Aorta (tissue), 5 donors: ENCODE measurements at places on chromosomes 5 and 9. TPM values are rescaled to one million over a fixed set of nuclear protein-coding genes. Genes with fewer than 3 reads are reported as not detected.

The NTNG2 gene
- 1.8 TPM for total RNA-seq

DNA sequence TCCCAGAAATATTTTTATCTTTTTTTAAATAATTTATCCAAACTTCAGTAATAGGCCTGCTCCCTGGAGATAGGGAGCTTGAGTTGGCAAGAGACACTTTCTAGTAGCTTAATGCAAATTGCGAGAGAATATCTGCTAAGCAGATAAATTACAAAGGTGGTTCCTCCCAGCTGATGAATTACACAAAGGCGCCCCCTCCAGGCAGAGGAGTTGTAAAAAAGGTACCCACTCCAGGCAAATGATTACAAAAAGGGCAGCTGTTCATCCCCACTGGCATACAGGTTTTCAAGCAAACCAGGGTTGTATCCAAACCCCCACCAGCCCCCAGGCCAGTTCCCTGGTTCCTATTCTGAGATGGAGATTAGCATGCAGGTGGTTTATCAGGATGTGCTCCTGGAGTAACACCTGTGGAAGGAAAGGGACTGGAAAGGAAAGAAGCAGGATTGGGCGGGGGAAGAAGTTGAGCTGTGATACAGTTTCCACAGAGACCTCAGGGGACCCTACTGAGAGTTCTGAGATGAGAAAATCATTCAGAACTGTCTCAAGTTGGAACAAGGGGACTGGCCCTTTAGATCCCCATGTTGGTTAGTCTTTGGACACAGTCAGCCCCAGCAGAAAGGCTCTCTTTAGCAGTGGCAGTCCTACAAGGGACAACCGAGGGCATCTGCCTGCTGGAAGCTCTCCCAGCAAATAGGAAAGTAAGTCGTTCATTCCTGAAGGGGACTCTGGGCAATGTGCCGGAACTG lies 25.5 kb downstream of the ESM1 start:
- DNase-seq: no peak
- no peaks in the 10 kb centered on the region for H3K36me3 ChIP-seq
- H3K4me1 ChIP-seq: no peaks in the 10 kb centered on the region
- no peaks in the 10 kb centered on the region for H3K27me3 ChIP-seq
- no peak overlapping the region for H3K27ac ChIP-seq

DNA sequence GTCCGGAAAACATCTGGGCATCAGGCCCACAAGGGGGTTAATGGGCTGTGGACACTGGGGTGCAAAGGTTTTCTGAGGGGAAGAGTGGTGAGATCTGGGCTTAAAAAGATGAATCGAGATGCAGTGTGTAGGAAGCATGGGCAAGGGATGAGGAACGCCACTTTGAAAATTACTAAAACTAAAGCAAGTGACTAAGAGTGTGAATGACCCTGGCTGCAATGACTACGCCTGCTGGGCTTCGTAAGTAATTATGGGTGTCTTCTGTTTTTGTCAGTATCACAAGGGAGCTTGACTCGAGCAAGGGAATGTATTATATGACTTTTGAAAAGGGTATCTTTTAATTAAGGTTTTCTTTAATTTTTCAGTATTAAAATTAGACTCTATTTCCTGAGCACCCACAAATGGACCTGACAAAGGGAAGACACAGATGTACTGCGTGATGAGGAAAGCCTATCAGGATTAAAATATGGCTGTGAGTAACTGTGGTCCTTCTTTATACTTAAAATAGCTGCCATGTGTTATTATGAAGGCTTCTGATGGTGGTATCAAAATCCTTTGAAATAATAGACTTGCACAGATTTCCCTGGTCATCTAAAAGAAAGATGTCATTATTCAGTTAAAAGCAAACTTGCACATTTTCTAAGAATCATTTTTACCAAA lies 4.2 kb downstream of the CTXN3 start:
- no peaks in the 10 kb centered on the region for H3K4me1 ChIP-seq
- no peak overlapping the region for H3K4me3 ChIP-seq
- no peaks in the 10 kb centered on the region for H3K36me3 ChIP-seq
- no peak overlapping the region for H3K27ac ChIP-seq

GRCh38 chr5:87411973-87412629 lies 629 bp downstream of the CCNH start:
- H3K27me3 ChIP-seq: no peaks in the 10 kb centered on the region
- H3K4me1 ChIP-seq: peaks cover 1% of the 10 kb centered on the region
- peak overlapping the region; percentile 98 for H3K27ac ChIP-seq
- peak overlapping the region; percentile 58 for H3K4me3 ChIP-seq

DNA sequence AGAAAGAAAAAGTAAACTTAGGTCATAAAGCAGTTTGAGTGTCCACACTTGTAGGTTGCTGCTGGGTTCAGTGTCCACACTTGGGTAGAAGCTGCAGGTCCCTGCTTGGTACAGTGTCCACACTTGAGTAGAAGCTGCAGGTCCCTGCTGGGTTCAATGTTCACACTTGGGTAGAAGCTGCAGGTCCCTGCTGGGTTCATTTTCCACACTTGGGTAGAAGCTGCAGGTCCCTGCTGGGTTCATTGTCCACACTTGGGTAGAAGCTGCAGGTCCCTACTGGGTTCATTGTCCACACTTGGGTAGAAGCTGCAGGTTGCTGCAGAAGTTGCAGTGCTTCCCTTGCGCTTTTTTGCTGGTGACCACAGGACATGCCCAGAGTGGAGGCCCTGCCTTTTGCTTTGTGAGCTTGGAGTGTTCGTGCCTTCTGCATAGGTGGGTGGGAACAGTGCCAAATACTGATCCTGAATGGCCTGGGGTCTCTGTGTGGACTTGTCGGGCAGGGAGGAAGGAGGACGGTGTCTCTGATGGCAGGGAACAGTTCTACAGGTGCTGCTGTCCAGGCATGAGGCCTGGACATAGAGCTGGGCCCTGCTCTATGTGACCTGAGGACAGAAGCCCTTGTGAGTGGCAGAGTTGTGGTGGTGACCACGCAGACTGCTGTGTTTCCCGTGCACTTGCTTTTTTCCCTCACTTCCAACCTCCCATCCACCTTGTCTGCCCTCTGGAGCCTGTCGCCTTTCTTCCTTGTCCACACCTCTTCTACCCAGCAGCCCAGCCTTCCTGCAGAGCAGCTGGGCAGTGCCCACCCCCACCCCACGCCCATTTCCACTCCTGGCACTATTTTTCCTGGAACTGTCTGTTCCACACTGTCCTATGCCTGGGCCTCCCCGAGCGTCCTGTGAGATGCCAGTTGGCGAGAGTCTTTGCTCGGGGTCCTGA lies 120.8 kb downstream of the EHMT1 start:
- no peak overlapping the region for H3K27ac ChIP-seq
- no peak for DNase-seq

The GPR21 gene
- total RNA-seq: 13.9 TPM

DNA sequence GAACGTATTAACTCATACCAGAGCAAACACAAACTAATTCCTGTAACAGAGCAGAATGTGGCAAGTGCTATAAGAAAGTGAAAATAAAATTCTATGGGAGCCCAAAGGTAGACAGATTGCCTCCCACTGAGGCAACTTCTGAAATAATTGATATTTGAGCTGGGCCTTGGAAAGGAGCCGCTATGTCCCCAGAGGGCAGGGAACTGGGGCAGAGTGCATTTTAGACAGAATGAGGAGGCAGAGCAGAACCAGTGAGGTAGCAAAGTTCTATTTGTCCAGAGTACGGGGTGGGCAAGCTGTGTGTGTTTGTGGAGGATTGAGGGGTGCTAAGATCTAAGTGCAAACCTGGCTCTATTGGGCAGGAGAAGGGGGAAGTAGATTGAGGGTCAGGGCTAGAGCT lies 19.8 kb downstream of the CDO1 start:
- H3K27ac ChIP-seq: no peak overlapping the region
- DNase-seq: no peak
- H3K36me3 ChIP-seq: no peaks in the 10 kb centered on the region
- H3K4me1 ChIP-seq: no peaks in the 10 kb centered on the region

- H3K36me3 ChIP-seq: no peaks in the 10 kb centered on the region
- no peaks in the 10 kb centered on the region for H3K27me3 ChIP-seq
- H3K4me1 ChIP-seq: no peaks in the 10 kb centered on the region
- H3K27ac ChIP-seq: no peak overlapping the region
- no peak overlapping the region for H3K4me3 ChIP-seq
- no peak for DNase-seq
Observed at GRCh38 chr9:93186215-93186945, 2.4 kb downstream of the WNK2 start.

- no peak for DNase-seq
- no peaks in the 10 kb centered on the region for H3K36me3 ChIP-seq
- no peaks in the 10 kb centered on the region for H3K27me3 ChIP-seq
- no peak overlapping the region for H3K4me3 ChIP-seq
Observed at GRCh38 chr9:12813533-12813932, 38.7 kb downstream of the LURAP1L start.

DNA sequence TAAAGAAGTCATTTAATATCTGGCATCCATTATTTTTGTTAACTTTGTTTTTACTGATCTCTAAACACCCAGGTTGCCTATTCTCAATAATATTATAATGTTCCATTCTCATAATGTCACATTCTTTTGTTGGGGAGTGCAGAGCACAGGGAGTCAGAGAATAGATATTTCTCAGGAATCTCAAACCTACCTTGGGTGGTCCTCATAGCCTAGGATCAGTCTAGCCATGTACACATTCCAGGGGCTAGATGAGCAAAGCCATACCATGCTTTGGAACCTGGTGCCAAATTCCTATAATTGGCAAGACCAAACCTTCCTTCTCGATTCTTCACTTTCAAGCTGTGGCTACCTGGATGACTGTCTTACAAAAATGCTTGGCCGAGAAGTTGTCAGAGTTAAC lies 1124.7 kb upstream of the WWC1 start:
- DNase-seq: no peak
- H3K27me3 ChIP-seq: no peaks in the 10 kb centered on the region
- H3K4me1 ChIP-seq: no peaks in the 10 kb centered on the region

The PCDHA2 gene
- 0.13 TPM for total RNA-seq

GRCh38 chr9:22060831-22061383 lies 51.8 kb upstream of the CDKN2B start:
- DNase-seq: no peak
- no peaks in the 10 kb centered on the region for H3K36me3 ChIP-seq
- no peaks in the 10 kb centered on the region for H3K27me3 ChIP-seq
- no peak overlapping the region for H3K4me3 ChIP-seq
- no peak overlapping the region for H3K27ac ChIP-seq
- no peaks in the 10 kb centered on the region for H3K4me1 ChIP-seq

The SCGB3A2 gene
- total RNA-seq: not detected

GRCh38 chr5:143205386-143205785 lies 198.1 kb downstream of the NR3C1 start:
- H3K36me3 ChIP-seq: no peaks in the 10 kb centered on the region
- peaks cover 3% of the 10 kb centered on the region for H3K4me1 ChIP-seq
- no peak for DNase-seq
- H3K27me3 ChIP-seq: no peaks in the 10 kb centered on the region

The ADAMTS19 gene
- total RNA-seq: 0.42 TPM

GRCh38 chr5:141947316-141947715 lies 10.7 kb downstream of the PCDH12 start:
- H3K27me3 ChIP-seq: no peaks in the 10 kb centered on the region
- H3K4me1 ChIP-seq: no peaks in the 10 kb centered on the region
- DNase-seq: no peak
- no peak overlapping the region for H3K27ac ChIP-seq
- H3K36me3 ChIP-seq: no peaks in the 10 kb centered on the region
- H3K4me3 ChIP-seq: no peak overlapping the region

The ST8SIA4 gene
- 19.7 TPM for total RNA-seq

- no peaks in the 10 kb centered on the region for H3K36me3 ChIP-seq
- H3K27ac ChIP-seq: no peak overlapping the region
- H3K4me3 ChIP-seq: no peak overlapping the region
- H3K27me3 ChIP-seq: no peaks in the 10 kb centered on the region
- no peak for DNase-seq
Observed at GRCh38 chr5:67038817-67039603, 157.6 kb downstream of the CD180 start.

- H3K36me3 ChIP-seq: no peaks in the 10 kb centered on the region
- no peak overlapping the region for H3K4me3 ChIP-seq
- H3K27me3 ChIP-seq: no peaks in the 10 kb centered on the region
Observed at GRCh38 chr9:85428230-85428629, 313.5 kb downstream of the AGTPBP1 start.

GRCh38 chr5:172782169-172783039 lies 11.4 kb upstream of the DUSP1 start:
- no peaks in the 10 kb centered on the region for H3K27me3 ChIP-seq
- no peak overlapping the region for H3K4me3 ChIP-seq
- no peaks in the 10 kb centered on the region for H3K36me3 ChIP-seq

DNA sequence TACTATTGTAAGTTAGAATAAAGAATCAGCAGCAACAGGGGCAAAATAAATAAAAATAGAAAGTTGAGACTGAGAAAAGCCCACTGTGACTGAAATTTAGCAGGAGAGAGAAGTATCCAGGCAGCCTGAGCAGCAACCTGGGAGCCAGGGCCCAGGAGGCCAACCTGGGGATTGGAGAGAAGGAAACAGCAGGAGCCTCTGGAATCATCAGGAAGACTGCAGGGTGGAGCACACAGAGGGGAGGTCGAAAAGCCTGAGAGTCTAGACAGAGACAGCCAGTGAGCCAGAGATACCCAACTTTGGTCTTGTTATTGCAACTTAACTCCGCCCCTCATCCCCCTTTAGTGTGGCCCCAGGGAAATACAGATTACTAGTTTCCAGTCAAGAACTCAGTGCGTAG lies 98.6 kb downstream of the SLC1A3 start:
- no peak overlapping the region for H3K27ac ChIP-seq
- H3K4me1 ChIP-seq: no peaks in the 10 kb centered on the region
- H3K36me3 ChIP-seq: no peaks in the 10 kb centered on the region
- H3K4me3 ChIP-seq: no peak overlapping the region

The SH2D3C gene
- total RNA-seq: 19.7 TPM

GRCh38 chr5:136212252-136212721 lies 19.3 kb upstream of the SMIM32 start:
- H3K4me1 ChIP-seq: no peaks in the 10 kb centered on the region
- H3K27ac ChIP-seq: no peak overlapping the region
- no peaks in the 10 kb centered on the region for H3K27me3 ChIP-seq
- no peak overlapping the region for H3K4me3 ChIP-seq
- DNase-seq: peak; percentile 63
- H3K36me3 ChIP-seq: no peaks in the 10 kb centered on the region

GRCh38 chr5:148974642-148975327 lies 88.1 kb downstream of the SH3TC2 start:
- no peak for DNase-seq
- no peaks in the 10 kb centered on the region for H3K27me3 ChIP-seq
- H3K27ac ChIP-seq: no peak overlapping the region
- H3K36me3 ChIP-seq: no peaks in the 10 kb centered on the region
- no peak overlapping the region for H3K4me3 ChIP-seq
- H3K4me1 ChIP-seq: no peaks in the 10 kb centered on the region
